Globus pallidus (tissue), 1 donor: ENCODE measurements at places on chromosomes 1 and 21.

- DNase-seq: no peak
Measured at GRCh38 chr1:28548318-28548717, 4.6 kb upstream of the TRNAU1AP start.

- DNase-seq: no peak
Measured at GRCh38 chr21:35451276-35451675, 402.2 kb upstream of the RUNX1 start.

DNA sequence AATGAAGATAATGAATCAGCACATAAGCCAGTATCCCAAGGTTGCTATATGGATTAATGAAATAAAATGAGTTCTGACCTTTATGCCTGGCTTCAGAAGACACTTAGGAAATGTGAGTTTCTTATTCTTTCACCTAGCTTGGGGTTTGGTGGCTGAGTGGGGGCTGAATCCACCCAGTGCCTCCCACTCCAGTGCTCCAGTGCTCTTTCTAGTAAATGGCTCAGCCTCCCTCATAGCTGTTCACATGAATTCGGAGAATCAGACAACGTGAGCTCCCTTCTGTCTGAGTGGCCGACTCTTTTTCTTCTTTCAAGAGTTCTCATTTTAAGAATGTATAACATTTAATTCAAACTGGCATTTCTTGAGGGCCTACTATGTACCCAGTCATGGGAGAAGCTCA lies 43.5 kb downstream of the TRABD2B start:
- DNase-seq: no peak

- peak; percentile 62 for DNase-seq
Measured at GRCh38 chr21:31180256-31181081, 142.2 kb upstream of the KRTAP19-8 start.

DNA sequence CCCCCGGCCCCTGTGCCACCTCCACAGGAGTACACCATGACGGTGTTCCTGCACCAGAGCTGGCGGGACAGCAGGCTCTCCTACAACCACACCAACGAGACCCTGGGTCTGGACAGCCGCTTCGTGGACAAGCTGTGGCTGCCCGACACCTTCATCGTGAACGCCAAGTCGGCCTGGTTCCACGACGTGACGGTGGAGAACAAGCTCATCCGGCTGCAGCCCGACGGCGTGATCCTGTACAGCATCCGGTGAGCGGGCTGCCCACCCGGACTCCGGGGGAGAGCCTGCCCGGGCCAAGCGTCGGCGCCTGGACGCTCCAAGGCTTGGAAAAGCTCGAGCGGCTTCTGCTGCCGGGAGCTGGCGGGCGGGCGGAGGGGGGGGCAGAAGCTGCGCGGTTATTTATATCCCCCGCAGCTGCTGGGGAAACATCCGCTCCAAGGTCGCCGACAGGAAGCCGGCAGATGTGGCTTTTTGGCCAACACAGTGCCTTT lies 6.4 kb downstream of the GABRD start:
- no peak for DNase-seq

GRCh38 chr1:72037745-72038343 lies 244.5 kb downstream of the NEGR1 start:
- DNase-seq: peak; percentile 40

- DNase-seq: no peak
Measured at GRCh38 chr1:1232796-1233566, 944 bp downstream of the B3GALT6 start.

DNA sequence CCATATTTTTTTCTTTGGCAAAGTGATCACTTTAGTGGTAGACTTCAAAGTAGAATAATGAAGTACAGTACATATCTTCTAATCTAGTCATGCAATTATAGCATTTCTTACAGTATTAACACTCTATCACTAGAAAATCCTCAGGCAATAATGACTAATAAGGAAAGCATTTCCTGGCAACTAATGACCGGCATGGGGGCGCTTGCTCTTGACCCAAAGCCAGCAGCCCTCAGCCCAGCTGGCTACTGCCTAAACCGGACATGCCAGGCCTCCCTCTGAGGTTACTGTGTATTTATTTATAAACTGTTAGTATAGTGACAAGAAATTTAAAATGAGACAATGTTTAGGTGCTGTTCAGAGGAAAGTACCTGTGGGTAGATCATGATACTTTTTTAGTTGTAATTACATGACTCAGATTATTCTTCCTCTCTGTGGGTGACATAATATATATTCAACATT lies 633.8 kb downstream of the PTPRC start:
- DNase-seq: no peak

- no peak for DNase-seq
Measured at GRCh38 chr1:219405531-219406331, 207.2 kb downstream of the ZC3H11B start.

DNA sequence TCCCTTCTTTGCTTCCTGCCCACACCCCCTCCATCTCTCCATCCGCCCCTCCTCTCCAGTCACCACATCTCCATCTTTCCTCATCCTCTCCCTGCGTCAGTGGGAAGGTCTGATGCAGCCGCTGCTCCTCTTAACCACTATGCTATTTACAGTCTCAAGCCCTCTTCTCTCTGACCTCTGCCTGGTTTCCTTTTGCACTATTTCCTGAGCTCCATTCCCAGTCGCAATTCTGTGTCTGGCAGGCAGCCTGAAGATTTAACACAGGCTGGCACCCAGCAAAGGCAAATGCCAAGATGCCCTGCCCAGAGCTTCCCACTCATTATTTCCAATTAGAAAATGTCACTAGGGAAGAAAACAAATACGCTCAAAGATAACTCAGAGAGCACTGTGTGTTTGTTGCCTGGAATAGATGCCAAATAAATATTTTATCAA lies 89.6 kb upstream of the LPGAT1 start:
- no peak for DNase-seq
